ENCODE measurements at places on chromosomes 7 and 10.

DNA sequence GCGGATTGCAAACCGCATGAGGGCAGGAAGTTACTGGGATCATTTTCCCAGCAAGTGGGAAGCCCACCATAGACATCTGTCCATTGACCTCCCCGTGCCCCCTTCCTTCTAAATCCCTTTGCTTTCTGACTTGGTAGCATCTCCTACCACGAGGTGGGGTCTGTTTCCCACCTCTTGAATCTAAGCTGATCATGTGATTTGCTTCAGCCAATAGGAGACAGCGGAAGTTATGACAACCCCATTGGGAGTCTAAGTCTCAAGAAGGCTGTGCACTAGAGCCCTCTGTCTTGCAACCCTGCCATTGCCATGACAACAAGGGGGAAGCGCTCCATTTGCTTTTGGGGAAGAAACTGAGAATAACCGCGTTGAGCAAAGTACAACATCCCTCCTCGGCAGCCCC lies 39.2 kb upstream of the CARD11 start:
- no peak for DNase-seq

DNA sequence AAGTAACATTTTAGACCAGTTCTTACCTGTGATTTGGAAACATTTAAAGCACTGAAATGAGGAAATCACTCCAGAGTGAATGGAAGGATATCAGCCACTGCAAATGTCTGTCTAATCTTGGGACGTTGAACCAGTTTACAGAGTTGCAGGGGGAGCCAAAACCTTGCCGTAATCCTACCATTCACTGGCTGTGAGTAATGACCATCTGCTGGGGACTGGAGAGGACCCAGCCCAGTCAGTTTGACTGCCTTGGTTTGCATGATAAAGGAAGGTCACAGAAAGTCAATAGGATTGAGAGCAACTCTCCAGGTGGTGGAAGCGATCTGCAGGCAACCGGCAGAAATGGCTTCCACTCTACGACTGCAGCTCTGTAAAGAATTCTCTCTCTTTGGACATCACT lies 167.2 kb downstream of the AKR1D1 start:
- DNase-seq, result no peak

- DNase-seq, result peak; percentile 34
Measured at GRCh38 chr10:971150-971542, 17.1 kb upstream of the GTPBP4 start.

GRCh38 chr10:125120053-125120710 lies 40.2 kb downstream of the CTBP2 start:
- DNase-seq, result no peak

DNA sequence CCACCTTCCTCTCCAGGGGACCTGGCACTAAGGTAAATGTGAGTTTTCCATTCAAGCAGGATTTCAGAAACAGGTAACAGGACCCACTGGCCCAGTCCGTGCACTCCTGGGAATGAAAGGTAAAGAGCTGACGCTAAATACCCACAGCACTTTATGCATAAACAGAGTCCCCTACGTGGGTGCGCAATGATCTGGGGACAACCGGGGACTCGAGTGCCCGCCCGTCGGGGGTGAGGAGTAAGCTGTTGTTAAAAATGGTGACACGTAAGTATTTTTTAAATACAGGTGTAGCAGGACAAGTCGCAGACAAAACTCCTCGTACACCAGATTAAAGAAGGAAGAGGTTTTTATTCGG lies 47.2 kb upstream of the PPP2R2D start:
- DNase-seq, result no peak

- DNase-seq, result no peak
Measured at GRCh38 chr10:84634636-84635035, 306.2 kb downstream of the CCSER2 start.

- no peak for DNase-seq
Measured at GRCh38 chr10:5599613-5600520, 66.5 kb downstream of the ASB13 start.

DNA sequence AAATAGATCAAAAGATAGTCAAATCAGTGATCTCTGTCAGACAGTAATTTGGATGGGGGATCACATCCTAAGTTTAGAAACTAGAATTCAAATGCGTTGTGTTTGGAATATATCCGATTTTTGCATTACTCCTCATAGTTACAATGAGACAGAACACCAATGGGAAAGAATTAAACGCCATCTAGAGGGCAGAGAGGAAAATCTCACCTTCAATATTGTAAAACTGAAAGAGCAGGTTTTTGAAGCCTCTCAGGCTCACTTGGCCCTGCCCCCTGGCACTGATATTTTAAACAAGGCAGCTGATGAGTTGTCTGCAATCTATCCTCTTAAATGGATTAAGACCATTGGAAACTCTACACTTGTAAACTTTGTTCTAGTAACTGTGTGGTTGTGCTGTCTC lies 17.7 kb downstream of the FRG2B start:
- DNase-seq, result no peak

GRCh38 chr10:42544945-42545344 lies 93.4 kb downstream of the ZNF33B start:
- DNase-seq, result no peak

DNA sequence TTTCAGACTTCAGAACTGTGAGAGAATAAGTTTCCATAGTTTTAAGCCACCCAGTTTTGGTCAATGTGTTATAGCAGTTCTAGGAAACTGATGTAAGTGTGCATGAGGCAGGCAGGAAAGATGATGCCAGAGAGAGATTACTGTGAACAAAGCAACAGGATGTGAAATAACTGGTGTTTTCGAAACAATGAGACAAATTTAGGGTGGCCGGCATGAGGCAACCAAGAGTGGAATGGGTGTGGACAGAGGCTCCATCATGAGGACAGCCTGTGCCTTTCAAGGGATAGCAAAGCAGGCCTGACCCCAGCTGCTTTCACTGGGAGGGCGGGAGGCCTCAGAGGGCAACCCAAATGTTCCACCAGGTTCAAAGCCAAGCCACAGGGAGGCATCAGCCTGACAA lies 67.3 kb upstream of the UCN3 start:
- no peak for DNase-seq

DNA sequence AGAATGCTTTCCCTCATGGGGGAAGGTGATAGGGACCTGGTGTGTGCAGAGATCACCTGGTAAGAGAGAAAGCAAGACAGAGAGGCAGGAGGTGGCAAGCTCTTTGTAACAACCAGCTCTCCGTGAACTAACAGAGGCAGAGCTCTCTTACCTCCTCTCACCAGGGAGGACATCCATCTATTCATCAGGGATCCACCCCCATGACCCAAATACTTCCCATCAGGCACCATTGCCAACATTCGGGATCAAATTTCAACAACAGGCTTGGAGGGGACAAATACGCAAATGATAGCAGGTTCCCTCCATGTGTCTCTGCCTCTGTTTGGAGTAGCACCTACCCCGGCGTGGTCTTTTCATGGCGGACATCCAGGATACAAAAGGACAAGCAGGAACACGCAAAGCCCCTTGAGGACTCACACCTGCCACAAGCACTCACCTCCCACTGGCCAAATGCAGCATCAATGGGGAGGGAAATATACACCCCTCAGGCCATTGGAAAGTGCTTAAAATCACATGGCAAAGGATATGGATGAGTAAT lies 431.2 kb upstream of the AUTS2 start:
- DNase-seq, result no peak

- DNase-seq, result no peak
Measured at GRCh38 chr10:73359492-73359891, 828 bp upstream of the CFAP70 start.

- DNase-seq, result no peak
Measured at GRCh38 chr7:106731646-106732444, 70.9 kb upstream of the CCDC71L start.

DNA sequence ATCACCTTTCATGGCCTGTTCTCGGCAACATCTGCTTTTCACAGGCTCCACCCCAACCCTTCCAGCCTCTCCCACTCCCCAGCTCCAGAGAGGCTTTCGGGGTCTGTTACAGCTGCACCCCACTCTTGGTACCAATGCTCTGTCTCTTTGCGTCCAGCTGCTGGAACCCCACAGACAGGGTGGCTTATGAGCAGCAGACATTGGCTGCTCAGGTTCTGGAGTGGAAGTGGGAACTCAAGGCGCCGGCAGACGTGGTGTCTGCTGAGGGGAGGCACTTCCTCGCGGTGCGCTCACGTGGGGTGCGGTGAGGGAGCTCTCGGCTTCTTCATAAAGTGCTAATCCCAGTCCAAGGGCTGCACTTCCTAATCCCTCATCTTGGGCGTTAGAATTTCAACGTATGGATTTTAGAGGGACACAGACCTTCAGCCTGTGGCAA lies 185.7 kb downstream of the ELFN1 start:
- peak; percentile 62 for DNase-seq

DNA sequence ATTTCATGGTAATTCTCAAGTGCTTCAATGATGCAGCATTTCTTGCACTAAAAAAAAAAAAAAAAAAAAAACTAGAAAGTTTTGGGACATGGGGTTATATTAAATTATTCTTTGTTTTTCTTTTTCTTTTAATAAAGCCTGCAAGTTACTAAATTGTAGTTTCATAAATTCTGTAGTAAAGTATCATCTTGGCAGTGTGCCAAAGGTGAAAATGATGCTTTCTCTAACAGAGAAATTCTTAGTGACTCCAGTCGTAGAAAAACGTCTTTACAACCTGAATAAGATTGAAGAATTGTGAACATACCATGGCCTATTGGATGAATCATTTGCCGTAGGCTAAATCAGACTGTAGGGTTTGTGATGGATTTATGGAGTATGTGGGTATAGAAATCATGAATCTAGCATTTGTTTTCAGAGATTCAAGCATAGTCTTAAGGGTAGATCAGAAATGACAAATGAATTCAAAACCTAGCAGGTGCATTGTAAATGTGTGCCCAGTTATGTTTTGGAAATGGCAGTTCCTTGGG lies 27.1 kb downstream of the RBM17 start:
- DNase-seq, result no peak

DNA sequence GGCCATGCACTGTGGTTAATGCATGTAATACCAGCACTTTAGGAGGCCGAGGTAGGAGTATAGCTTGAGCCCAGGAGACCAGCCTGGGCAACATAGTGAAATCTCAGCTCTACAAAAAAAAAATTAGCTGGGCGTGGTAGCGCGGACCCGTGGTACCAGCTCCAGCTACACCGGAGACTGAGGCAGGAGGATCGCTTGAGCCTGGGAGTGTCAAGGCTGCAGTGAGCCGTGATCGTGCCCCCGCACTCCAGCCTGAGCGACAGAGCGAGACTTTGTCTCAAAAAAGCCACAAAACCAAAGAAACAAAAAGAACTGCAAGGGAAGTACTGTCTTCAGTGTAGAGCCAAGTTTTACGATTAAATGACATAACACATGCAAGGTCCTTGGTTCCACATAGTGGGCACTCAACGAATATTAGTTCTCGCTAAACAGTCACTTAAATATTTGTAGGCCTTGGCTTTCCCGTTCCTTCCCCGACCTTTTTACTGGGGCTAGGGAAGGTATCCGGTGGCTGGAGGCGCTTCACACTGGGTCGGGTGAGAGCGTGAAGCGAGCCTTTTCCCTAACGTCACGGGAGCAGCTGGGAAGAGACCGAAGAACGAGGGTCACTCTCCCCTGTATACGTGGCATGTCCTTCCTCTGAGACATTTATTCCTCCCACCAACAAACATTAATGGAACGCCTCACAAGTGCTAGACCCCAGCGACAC lies 993 bp upstream of the SND1 start:
- DNase-seq, result no peak

DNA sequence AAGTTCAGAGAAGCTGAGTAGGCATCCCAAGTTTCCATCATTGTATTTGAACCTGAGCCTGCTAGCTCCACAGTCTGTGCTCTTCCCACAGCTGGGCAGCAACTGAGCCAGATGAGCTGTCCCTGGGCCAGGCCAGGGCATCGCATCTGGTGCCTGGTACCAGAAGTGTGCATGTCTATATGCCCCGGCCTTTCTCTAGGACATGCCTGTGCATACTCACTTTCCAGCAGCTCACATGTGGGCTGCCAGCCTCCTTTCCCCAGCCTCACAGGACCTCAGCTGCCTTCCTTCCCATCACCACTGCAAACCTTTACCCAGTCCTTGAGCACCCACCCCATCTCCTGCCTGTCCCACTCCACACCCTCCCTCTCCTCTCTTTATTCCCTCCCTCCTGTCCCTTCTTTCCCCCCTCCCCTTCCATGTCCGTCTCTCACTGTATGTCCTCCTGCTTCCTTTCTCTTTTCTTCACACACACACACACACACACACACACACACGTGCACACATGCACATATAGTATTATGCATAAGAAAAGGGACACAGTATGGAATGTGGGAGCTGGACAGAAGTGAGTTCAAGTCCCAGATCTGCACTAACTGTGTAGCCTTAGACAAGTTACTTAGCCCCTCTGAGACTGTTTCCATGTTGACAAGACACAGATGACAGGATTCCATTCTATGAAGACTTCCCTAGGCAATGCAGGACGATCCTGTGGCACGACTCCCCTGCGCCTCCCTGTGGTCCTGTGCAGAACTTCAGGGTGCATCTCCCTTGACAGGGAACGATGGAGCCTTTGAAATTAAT lies 10.9 kb downstream of the CDHR1 start:
- DNase-seq, result peak; percentile 92

DNA sequence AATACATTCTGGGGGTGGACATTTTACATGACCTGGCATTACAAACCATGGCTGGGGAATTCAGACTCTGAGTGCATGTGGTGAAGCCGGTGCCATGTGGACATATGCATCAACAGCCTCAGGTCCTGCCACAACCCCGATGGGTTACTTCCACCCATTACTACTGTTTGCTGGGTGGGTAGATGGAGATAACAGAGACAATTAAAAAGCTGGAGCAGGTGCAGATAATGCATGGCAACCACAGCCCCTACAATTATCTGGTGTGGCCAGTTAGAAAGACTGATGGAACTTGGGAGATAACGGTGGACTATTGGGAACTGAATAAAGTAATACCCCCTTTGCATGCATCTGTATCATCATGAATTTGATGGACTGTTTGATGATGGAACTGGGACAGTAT lies 21.6 kb upstream of the ADAMTS14 start:
- no peak for DNase-seq

DNA sequence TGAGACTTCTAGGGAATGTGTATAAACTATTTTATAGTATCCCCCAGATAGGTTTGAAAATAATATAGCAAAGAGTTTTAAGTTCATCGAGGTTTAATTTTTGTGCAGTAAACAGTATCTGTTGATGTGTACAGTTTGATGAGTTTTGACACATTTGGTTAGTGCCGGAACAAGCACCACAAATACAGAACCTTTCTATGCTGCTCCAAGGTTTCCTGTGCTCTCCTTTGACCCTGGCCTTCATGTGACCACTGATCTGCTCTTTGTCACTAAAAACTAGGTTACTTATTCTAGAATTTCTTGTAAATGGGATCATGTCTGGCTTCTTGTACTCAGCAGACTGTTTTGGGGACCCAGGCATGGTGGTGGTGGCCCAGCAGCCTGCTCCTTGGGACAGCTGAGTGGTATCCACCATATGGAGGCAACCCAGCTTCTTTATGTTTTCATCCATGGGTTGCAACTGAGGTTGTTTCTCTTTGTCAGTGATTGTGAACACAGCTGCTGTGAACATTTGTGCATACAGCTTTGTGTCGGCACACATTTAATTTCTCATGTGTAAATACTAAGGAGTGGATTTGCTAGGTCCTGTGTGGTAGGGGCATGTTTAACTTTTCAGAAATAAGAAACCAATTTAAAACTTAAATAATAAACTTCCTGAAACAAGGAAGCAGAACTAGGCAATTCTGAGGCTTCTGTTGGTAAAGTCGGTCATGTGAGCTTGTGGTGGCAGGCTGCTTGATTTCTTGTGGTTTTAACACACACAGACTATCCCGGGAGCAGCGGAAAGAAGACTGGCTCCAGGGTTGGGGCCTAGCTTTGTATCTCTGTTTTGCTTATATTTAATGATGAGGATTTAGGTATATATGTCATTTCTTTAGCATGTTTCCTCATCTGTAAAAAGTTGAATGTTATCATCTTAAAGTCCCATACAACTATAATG lies 219.4 kb downstream of the ABCA13 start:
- no peak for DNase-seq

GRCh38 chr7:71695186-71695585 lies 563.2 kb downstream of the GALNT17 start:
- no peak for DNase-seq

Measured in osteoblast (primary cell).